Activated CD8-positive, alpha-beta memory T cell treated with anti-CD3 and anti-CD28 coated beads for 1 hour (primary cell): ENCODE measurements at places on chromosomes 12 and 14.

- no peak for DNase-seq
Measured at GRCh38 chr14:101808894-101809670, 47.6 kb downstream of the PPP2R5C start.

DNA sequence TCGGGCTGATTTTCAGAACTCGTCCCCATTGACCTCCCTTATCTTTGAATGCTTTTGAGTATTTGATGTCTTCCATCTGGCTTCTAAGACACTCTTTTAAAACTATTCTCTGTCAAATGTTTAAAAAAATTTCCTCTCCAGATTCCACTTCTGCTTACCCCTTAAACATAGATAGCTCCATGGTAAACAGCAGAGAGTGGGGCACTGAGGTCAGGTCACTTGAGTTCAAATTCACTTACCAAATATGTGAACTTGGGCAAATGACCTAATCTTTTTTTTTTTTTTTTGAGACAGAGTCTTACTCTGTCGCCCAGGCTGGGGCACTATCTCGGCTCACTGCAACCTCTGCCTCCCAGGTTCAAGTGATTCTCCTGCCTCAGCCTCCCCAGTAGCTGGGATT is 126.8 kb upstream of the CPSF6 start:
- DNase-seq: no peak

GRCh38 chr12:22481547-22482104 is 62.7 kb downstream of the C2CD5 start:
- DNase-seq: no peak

- DNase-seq: no peak
Measured at GRCh38 chr14:96424109-96424989, 32.4 kb downstream of the AK7 start.

DNA sequence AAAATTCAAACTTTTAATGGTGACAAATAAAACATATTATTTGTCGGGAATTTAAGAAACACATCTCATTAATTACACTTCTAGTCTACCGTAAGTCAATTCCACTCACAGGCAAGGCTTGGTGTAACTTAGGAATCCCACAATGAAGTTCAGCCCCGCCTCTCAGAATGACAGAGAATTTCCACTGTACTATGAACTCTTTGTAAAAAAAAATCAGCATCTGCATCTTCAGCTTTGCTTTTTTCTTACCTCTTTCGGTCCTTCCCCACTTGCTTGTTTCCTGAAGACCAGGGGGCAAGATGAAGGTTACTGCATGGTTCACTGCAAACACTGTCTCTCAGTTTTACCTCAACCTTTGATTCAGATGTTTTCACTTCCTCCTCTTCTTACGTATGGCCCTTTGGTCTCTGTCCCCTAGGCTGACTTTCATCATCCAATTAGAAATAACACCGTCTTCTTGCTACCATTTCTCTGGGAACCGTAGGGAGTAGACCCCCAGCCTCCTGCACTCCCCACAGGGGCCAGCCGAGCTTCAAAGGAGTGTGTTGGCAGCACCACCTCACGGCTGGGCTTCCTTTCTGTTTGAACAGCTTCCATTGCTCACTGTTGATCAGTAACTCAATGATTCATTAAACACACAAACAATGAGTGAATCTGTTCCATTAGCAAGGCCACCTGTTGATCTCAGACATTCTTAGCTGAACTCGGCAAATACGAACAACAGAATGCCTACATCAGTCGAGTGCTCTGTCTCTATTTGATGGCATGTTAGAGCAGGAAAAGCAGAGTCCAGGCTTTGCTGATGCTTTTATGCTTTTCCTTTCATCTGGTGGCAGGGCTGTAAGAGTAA is 343.0 kb downstream of the BMP4 start:
- no peak for DNase-seq

GRCh38 chr12:4556735-4557530 is 5.1 kb upstream of the DYRK4 start:
- DNase-seq: no peak

- no peak for DNase-seq
Measured at GRCh38 chr14:24542346-24542936, 33.6 kb downstream of the CTSG start.

DNA sequence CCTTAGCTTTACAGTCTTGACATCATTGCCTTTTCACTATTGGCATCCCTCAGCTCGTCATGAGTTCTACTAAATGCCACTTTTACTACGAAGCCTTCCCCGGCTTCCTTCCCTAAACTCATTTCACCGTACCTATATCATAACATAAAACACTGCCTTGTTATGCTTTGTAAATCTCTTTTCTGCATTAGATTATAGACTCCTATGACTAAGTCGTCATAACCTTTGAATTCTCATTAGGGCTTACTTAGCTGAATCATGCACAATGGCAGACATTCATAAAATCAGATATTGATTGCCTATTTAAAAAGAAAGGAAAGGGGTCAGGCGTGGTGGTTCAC is 21.0 kb downstream of the BTG1 start:
- DNase-seq: no peak

DNA sequence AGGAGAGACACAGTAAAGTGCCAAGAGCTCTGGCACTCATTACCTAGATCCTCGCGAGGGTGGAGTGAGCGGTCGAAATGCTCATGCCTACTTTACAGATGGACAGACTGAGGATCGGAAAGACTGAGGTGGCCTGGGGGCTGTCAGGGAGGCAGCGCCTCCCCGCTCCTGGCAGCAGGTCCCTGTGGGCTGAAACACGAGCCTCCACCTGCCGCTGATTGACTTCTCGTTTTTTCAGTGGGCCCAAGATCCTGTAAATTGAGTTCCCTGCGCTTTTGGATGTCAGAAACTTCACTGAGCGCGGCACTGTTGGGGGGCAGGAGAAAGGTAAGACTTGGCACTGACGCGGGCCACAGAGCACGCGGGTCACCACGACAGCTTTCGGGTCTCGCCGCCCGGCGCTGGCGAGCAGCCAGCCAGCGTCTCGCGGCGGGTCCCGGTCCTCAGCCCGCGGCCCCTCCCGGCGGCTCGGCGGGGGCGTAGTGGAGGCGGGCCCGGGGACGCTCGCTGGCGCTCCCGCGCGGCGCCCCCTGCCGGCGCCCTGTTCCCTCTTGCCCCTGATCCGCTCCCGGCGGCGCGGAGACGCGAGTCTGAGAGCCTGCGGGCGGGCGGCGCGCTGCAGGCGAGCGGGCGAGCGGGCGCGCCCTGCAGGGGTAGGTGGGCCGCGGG is 552 bp upstream of the SCN8A start:
- peak; percentile 59 for DNase-seq

DNA sequence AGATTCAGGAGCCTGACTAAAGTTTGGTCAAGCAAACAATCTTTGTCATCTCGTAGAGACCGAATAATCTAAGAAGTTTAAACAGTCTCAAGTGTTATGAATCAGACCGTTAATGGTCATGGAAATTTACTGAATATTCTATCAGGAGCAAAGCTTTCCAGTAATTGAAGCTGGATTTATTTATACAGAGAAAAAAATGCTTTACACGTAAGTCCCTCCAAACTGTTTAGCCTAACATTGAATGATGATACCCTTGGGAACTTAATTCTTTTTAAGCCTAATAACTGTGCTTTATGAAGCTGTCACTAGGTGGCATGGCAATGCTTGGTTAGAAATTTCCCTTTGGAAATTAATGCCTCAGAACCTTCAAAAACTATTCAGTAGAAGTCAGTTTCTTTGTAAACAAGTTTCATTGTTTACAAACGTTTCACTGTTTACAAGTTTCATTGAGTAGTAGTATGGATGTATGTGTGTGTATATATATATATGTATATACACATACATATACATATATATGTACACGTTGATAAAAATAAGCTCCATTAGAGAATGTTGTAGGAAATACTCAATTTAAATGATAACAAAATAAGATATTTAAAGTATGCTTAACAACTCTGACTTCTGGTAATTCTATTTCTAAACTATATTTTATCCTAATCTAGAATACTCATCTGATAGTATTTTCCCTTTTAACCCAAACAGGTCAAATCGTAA is 32.1 kb downstream of the DEPDC4 start:
- DNase-seq: no peak

- no peak for DNase-seq
Measured at GRCh38 chr12:31481415-31481814, 109.5 kb downstream of the DENND5B start.

DNA sequence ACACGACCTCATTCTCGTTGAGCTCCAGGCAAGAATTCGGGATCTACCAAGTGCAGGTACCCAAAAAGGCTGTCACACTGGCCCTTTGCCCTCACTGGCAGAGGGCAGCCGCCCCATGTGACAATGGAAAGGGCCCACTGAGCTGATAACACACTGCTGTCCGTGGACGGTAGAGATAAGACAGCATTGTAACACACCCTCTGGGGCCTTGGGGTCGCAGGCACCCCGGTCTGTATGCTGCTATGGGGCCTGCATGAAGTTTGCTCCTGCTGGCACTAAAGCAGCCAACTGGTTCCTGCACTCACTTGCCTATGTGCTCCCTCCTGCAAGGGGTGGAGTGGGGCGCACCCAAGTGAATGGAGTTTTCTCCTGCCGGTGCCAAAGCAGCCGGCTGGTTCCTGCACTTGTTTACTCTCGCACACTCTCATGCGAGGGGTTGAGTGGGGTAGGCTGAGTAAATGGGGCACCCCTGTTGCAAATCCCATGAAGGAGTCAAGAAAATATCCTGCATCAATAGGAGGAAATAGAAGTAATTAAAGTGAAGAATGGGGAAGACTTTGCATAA is 477.9 kb downstream of the ATP23 start:
- DNase-seq: no peak

DNA sequence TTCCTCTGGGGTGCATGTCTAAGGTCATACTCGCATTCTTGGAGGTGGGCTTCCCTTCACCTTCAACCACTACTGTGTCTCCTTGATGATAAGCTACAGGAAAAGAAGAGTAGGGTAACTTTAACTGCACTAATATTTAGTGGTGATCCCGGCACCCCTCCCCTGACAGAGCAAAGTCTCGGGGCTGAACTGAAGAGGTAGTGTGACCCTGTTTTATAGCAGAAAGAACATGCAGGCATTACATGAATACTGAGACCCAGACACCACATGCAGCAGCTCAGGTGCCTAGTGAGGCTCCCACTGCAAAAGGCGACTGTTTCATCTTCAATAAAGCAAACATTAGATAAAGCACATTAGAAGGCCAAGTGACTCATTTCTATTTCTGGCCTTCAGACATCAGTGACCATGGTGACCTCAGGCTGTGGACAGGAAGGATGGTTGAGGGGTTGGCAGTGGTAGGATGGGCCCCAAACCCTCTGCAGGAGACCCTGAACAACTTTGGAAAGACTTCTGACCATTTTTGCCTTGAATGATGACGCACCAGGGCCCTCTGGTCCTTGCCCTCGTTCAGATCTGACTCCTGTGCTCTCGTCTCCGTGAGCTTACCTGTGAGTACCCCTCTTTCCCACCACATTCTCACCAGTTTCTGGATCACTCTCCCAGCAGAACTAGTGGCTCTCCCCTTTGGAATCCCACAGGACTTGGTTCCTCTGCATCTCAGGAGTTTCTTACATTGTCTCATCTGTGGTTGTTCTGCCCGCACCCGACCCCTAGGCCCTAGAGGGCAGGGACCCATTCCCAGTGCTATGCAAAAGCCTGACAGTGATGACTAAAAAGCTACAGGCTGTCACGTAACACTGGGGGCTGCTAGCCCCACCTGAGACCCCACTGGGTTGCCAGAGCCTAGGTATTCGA is 23.8 kb upstream of the JPH4 start:
- DNase-seq: no peak

DNA sequence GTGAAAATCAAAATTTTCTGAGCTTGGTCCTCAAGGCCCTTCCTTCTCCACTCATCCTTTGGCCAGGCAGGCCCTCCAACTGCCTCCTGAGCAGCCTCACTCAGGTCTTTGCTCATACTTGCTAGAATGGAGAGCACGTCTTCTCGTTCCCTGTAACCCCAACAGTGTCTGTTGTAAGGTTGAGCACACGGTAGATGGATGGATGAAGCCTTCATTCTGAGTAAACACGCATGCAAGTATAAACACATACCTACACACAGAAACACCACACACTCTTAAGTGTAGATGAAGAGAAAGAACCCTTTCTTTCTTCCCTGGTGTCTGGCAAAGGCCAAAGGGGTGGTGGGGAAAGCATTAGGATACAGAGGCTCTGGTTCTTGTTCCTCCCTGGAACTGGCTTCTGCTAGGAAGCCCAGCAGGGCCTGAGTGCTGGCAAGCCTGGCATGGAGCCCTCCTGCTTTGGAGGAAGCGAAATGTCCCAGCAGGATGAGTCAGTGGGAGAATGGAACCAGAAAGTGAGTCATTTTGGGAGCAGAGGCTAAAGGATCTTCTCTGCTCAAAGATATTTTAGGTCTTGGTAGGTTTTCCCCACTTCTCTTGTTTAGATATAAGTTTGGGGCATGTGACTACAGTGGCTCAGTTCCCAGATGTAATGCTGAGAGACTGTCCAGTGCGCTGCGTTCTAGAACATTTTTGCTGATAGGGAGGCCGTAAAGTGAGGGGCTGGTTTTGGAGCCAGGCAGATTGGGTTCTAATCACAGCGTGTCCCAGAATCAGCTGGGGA is 127.4 kb downstream of the CACNA1C start:
- DNase-seq: no peak

GRCh38 chr12:55930771-55931316 is at the start of gene DGKA:
DGKA (plus strand) TSS chr12:55931162; CDS start chr12:55936504, 5,342 bp downstream.
- DNase-seq: peak; percentile 33

- no peak for DNase-seq
Measured at GRCh38 chr12:79000501-79000900, 135.9 kb downstream of the SYT1 start.

DNA sequence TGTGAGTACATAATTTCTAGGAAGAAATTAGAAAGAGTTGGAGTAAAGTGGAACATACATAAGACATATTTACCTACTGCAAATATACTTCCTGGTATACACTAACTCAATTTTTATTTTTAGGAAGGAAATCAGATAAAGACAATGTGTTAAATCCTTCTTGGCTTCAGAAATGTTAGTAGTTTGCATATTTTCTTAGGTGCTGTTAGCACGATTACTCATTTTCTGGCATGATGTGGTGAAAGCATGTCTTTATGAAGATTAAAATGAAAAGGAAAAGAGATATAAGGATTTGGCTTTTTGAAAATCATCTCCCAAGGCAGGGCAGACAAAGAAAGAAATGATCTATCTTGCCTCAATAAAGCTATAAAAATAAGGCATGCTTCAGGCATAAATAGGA is 287.6 kb upstream of the E2F7 start:
- DNase-seq: no peak

- no peak for DNase-seq
Measured at GRCh38 chr12:66269142-66269541, 33.2 kb upstream of the HELB start.

DNA sequence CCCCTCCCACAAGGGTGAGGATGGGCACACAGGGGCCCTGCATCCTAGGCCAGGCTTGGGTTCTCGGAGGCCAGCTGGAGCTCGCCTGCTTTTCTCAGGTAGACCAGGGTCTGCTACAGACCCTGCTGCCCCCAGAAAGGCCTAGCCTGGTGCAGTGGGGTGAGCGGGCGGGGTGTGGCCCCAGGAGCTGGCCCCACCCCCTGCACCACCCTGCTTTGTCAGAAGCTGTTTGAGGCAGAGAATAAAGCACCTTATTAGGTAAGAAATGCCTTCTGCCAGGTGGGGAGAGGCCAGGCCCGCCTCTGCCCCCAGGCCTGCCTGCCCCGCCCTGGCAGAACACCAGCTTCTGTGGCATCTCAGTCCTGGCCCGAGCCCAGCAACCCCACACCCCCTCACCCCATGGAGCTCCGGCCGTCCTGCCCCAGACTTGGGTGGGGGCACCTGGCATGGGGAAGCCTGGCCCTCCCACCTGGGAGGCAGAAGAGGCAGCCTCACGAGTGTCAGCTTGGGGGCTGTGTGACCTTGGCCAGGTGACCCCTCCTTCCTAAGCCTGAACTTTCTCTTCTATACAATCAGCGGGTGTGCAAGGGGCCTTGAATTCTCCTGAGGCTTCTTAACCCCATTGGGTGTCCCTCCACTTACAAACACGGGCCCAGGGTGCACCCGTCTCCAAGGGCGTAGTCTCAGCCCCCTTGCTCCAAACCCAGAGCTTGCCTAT is 43.2 kb downstream of the KRT80 start:
- DNase-seq: no peak
